ENCODE measurements at places on chromosomes 2 and 18.

GRCh38 chr2:1613078-1613445 lies 131.3 kb downstream of the PXDN start:
- no peak for DNase-seq

DNA sequence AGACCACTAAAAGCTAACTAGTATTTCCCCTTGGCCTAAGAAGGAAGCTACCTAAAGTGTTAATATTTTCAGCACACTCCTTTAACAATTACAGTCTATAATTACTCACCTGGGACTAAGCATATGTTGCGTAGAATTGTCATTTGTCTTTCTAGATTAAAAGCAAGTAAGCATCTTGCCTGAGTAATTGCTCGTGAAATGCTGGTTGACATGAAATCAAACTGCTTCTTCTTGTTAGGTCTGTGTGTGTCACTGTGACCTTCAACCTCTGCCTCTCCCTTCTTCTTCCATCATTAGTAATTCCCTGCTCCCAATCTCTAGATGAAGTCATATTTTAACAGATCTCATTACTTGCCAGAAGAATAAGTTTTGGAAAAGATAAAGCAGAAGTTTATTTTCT lies 212.2 kb downstream of the XIRP2 start:
- DNase-seq, result no peak

- DNase-seq, result no peak
Observed at GRCh38 chr2:26976237-26976636, 5.8 kb downstream of the MAPRE3 start.

GRCh38 chr2:187862715-187863114 lies 308.5 kb upstream of the TFPI start:
- no peak for DNase-seq

DNA sequence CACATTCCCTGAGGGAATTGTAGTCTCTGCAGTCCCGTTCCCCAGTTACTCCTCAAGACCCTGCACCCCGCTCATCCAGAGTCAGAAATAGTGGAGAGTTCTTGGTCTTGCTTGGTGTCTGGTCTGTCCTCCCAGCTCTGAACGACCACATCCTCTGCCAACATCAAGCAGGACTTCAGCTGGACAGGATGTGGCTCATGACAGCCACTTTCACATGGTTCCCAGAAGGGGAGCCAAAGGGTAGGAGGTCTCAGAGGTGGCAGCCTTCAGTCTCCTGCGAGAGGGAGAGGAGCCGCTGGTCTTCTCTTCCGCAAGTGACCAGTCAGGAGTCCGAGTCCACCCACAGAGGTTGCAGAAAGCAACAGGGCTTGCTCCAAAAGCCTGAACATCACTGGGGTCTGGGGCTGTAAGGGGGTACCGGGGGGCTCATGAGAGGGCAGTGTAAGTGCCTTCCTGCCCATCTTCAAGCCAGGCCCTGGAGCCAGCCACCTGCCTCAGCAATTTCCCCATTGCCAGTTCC lies 29.8 kb downstream of the B3GNT7 start:
- no peak for DNase-seq

DNA sequence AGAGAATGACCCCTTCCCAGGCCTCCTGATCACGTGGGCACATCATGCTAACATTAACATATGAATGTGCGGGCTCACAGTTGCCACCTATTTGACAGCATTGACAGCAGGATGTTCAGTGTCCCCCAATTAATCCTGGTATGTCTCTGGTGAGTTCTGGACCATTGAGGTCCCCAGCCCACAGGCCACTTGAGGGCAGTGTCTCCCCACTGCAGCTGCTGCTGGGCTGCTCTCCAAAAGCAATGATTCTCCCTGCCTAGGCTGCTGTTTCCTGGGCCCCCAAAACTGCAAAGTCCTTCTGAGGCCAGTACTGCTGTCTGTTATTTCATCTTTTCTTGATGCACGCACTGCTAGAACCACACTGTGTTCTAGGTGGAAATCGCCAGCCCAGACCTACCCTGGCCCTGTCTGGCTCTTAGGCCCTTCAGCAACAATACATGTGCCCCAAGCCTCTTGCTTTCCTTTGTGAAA lies 52.7 kb upstream of the MAPK4 start:
- DNase-seq, result no peak

DNA sequence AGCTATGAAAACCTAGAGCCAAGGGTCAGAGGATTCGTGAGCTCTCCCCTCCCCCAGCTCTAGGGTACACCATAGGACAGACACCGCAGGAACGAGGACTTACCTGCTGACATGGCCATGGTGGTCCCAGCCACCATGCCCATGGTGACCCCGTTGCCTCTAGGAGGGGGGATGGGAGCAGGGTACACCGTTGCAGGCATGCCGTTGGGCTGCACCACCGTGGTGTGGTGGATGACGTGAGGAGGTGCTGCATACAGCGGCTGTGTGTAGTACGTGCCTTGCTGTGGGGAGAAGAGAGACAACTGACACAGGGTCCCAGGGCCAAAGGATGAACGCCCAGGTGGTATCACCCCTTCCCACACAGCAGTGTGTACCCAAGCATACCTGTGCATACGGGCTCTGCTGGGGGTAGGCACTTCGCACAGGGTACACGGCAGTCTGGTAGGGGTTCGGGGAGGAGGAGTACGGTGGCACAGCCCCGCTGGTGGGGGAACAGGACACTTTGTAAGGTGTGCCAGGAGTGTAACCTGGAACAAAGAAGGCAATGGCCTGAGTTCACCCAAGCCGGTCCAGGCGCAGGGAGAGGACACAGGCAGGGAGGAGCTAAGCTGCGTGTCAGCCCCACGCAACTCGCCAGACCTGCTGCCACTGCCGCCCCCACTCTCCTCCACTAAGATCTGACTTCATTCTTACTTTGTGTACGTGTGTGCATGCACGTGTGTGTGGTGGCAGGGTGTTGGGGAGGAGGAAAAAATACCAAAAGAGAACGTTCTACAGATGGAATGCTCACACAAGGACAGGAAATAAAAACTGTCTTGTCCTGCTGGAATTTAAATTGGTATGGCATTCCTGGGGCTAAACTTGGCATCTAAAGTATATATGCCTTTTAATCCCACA lies 37.8 kb downstream of the FAM168B start:
- no peak for DNase-seq

Data from cortex of kidney (tissue), 1 donor.